ENCODE measurements at places on chromosomes 3 and 15. TPM values are rescaled to one million over a fixed set of nuclear protein-coding genes. Genes with fewer than 3 reads are reported as not detected.

KAT2B gene
- total RNA-seq: 38.2 TPM

ZNF662 gene
- 23.0 TPM for total RNA-seq

KIF15 gene
- 11.0 TPM for total RNA-seq

DUOXA2 gene
- not detected for total RNA-seq

CCR9 gene
- not detected for total RNA-seq

CCDC39 gene
- 0.54 TPM for total RNA-seq

A4GNT gene
- total RNA-seq: not detected

RNU5B-1 gene
- not detected for total RNA-seq

Measured in cerebellum (tissue), 4 donors.